NCI-H1417 treated with DMSO at 0.1 percent for 48 hours (cell line): ENCODE measurements at places on chromosomes 1 and 21.

DNA sequence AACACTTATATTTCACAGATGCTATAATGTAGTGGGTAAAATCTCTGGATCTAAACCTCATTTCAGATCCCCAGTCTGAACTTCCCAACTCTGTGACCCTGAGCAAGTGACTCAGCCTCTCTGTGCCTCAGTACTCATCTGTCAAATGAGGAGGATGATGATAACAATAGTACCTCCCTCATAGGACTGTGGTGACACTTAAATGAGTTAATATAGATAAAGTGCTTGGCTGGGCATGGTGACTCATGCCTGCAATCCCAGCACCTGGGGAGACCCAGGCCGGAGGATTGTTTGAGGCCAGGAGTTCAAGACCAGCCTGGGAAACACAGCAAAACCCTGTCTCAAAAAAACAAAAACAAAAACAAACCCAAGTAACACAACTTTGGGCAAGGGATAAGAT lies 4.7 kb upstream of the ECE1 start:
- no peak for DNase-seq

DNA sequence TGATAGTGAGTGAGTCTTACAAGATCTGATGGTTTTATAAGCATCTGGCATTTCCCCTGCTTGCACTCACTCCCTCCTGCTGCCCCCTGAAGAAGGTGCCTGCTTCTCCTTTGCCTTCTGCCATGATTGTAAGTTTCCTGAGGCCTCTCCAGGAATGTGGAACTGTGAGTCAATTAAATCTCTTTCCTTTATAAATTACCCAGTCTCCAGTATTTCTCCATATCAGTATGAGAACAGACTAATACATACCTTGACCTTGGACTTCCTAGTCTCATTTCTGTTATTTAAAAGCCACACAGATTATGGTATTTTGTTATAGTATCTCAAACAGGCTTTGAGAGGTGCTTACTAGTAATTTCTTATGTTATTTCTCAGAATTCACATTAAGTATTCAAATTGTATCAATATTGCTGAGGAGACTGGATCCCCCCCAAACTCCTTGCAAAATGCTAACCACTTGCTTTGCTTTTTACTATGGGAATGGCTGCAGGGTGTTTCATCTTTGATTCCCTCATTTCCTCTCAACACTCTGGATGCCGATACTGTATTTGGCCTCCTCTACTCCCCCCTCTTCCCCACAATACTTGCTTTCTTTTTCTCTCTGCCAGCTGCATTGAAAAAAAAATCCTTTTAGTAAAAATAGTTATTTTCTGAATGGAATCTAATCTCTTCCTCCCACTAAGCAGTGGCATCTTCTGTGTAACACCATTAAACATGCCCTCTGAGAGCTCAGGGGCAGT lies 96.9 kb upstream of the WLS start:
- DNase-seq: no peak

GRCh38 chr1:239212811-239213220 lies 173.6 kb upstream of the CHRM3 start:
- no peak for DNase-seq

GRCh38 chr21:34031835-34032370 lies 41.5 kb upstream of the MRPS6 start:
- DNase-seq: no peak

- no peak for DNase-seq
Measured at GRCh38 chr21:32483293-32483595, 70.7 kb downstream of the EVA1C start.

- DNase-seq: no peak
Measured at GRCh38 chr1:84973498-84974334, 23.2 kb downstream of the MCOLN2 start.

- DNase-seq: no peak
Measured at GRCh38 chr1:217431395-217431794, 199.5 kb downstream of the GPATCH2 start.

DNA sequence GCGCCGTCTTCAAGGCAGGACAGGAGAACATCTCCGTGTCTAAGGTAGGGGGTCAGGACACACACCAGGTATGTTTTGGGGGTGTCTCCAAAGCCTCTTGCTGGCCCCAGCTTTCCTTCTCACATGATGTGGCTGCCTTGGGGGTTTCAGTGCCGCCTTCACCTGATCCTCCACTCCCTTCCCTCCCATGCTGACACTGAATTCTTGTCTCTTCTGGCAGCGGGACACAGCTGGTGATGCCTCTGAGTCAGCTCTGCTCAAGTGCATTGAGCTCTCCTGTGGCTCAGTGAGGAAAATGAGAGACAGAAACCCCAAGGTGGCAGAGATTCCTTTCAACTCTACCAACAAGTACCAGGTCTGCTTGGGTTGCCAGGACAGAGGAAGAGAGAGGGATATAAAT lies 13.5 kb downstream of the ATP1A2 start:
- DNase-seq: no peak

DNA sequence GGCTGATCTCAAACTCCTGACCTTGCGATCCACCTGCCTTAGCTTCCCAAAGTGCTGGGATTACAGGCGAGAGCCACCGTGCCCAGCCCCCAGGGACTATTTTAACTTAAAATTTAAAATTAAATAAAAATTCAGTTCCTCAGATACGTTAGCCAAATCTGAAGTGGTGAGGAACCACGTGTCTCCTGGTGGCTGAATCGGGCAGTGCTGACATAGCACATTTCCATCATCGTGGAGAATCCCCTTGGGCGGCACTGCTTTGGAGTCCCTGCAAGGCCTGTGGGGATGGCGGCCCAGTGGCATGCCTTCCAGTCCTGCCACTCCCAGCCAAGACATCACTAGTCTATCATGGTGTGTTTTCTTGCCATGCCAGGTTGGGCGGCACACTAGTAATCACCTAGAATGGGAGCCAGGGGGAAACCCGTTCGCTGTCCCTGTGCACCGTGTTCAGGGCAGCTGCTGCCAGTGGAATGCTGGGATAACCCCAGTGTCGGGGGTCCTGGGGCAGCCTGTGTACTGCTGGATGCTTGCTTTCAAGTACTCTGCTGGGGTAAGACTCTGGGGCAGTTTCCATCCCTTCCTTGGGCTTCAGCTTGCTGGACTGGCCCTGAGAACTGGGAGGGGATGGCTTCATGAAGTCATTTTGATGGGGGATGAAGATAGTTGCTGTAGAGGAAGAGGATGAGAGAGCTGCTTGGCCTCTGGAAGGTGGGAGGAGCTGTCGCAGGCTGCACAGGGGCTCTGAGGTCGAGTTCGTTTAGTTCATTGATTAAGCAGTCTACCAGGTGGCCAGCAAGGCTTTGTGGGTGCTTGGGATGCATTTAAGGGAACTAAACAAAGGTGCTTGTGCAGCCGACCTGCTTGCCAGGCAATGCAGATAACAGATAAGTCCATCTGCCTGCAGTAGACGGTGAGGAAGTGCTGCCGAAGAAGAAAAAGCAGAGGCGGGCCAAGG lies 4.6 kb downstream of the ZBTB48 start:
- DNase-seq: no peak

GRCh38 chr1:89087241-89087640 lies 22.2 kb upstream of the GBP1 start:
- no peak for DNase-seq

- no peak for DNase-seq
Measured at GRCh38 chr1:43293896-43294760, 6.7 kb upstream of the TIE1 start.

- no peak for DNase-seq
Measured at GRCh38 chr1:88892357-88892877, 1.1 kb upstream of the GTF2B start.

DNA sequence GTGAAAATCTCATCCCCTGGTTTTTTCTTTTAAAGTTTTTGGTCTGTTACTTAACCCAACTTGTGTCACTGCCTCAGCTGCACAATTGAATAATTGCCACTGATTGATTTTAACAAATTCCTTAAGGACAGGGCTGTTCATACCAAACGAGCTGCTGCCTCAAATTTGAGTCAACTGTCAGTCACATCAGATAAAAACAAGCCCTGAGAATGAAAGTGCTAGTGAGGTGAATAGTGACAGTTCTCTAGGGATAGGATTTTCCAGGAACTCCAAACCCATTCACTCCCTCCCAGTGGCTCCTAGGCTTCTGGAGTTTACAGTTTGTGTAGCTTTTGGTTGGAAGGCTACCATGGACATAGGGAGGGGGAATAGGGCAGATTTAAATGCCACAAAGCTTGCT lies 79.4 kb downstream of the SAMSN1 start:
- DNase-seq: no peak

DNA sequence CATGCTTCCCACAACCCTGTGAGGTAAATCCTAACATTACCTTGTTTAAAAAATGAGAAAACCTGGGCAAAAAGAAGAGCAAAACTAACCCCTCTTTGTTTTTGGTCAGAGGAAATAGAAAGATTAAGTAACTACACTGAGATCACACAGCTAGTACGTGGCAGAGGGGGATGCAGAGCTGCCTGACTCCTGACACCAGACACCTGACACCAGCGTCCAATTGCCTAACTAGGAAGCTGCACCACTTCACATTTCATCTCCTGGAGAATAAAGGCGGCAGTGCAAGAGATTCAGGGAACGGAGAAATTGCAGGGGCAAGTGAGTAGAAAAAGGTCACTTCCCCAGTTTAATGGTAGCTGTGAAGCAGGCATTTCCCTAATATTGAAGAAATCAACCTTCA lies 229.3 kb upstream of the PTBP2 start:
- no peak for DNase-seq

- DNase-seq: no peak
Measured at GRCh38 chr1:51607681-51608095, 9.2 kb upstream of the OSBPL9 start.

GRCh38 chr1:231162297-231162969 lies 575 bp downstream of the TRIM67 start:
- no peak for DNase-seq

GRCh38 chr1:43708002-43708410 lies 670 bp downstream of the ST3GAL3 start:
- DNase-seq: no peak

DNA sequence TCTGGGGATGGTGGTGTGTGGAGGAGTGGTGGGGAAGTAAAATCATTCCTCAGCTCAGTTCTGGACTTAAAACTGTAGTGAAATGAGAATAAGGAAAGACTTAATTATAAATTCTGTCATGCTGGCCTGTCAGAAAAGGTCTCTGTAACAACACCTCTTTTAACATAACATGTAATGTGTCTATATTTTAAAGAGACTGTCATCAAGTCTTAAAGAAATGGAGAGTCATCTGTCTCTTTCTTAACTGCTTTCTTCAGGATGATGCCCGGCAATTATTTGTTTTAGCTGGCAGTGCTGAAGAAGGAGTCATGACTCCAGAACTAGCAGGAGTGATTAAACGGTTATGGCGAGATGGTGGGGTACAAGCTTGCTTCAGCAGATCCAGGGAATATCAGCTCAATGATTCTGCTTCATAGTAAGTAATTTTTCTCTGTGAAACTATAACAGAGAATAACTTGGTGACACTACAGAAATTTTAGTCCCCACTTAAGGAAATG lies 30.6 kb downstream of the GNAI3 start:
- DNase-seq: no peak

DNA sequence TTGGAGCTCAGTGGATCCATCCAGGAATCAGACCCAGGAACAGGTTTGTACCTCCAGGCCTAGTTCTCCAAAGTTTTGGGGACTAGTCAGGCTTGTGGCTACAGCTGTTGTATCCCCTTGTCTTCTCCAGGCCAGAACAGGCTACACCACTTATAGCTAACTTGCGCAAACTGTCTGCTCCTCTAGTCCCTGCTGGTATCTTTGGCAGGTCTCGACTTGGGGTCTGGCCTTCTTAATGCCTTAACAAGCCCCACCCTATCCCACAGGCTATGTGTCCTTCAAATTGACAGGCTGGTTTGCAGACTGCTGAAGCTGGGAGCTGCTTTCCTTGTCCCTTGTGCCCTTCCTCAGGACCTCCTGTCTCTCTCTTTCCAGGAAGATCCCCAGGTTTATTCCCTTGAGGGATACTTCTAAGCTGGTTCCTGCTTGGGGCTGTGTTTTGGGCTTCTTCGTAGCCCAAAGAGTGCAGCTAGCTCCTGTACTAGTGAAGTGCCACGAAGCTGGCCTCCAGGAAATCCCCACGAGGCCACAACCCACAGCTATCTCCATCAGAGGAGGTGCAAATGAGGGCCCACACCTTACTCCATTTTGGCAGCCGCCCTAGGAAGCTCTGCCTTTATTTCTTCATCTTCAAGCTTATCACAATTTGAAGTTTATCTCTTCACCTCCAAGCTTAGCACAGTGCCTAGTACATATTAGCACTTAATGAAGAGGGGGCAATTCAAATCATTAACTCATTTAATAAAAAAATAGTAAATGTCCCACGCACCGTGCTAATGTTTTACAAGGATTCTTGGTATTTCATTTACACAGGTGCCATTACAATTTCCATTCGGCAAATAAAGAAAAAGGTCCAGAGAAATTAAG lies 683 bp upstream of the DMAP1 start:
- no peak for DNase-seq

DNA sequence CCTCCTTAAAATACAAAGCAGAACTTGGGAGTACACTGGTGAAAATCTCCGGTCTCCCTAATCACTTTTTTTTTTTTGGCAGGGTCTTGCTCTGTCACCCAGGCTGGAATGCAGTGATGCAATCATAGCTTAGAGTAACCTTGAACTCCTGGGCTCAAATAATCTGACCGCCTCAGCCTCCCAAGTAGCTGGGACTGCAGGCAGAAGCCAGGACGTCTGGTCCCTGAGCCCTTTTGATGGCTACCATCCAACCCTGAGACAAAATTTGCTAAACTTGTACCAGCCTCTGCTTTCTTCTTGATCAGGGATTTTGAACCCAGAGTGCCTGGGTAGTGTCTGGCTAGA lies 4.1 kb downstream of the L1TD1 start:
- no peak for DNase-seq

DNA sequence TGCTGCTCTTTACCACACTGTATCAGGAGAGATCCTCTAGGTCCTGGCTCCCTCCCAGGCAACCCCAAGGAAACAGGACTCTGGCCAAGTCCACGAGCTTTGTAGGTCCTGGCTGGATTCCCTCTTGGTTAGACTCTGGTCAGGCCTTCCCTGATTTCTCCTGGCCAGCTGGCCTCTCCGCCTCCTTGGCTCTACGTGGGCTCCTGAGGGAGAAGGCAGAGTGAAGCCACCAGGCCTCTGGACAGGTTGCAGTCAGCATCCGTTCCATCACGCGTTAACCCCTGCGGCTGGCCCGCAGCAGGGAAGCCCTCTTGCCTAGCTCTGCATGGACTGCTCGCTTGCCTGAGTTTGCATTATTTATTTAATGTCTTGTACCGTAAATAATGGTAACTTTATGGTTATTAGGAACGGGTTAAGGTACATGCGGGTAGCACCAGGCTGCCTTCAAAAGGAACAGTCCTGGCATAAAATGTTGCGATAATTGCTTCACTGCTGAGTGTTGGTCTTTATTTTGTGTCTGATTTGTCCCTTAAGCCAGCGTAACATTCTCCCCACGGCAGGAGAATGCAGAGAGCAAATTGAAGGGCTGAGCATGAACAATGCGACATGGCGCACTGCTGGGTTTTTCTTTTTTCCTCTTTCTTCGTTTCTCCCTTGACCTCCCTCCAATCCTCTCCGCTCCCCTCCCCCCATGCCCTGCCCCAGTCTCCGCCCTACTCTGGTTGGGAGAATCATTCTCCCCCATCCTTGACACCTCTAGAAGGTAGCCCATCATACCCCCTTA lies 100.3 kb downstream of the RNF220 start:
- no peak for DNase-seq

- no peak for DNase-seq
Measured at GRCh38 chr1:200178340-200178739, 150.8 kb downstream of the NR5A2 start.
